Fibroblast of skin of back (primary cell): ENCODE measurements at places on chromosomes 11 and 22.

- peak; percentile 92 for DNase-seq
Measured at GRCh38 chr11:35144136-35144741, 5.3 kb downstream of the CD44 start.

DNA sequence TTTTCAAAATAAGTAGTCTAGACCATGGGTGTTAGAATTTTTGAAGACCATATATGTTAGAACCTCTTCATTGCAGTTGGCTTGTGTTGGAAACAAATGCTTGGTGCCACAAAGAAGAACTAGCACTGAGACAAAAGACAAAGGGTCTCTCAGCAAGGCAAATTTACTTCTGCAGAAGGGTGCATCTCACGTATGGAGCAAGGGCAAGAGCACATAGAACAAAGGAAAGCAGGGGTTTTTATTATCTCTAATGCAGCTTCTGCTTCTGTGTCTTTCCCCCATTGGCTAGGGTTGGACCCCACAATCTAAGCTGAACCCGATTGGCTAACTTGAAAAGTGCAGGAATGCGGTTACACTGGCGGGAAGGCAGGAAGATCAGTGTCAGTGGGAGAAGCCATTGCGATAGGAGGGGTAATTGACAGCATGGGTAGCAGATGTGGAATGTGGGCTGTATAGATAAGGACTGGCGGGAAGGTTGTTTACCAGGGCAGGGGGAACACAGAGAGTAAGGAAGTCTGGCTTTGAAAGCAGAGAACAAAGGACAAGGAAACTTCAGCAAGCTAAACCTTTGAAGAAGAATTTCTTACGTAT, 9.2 kb upstream of the RBMXL2 start:
- DNase-seq, result no peak

- DNase-seq, result peak; percentile 86
Measured at GRCh38 chr22:37229012-37229804, 14.9 kb downstream of the RAC2 start.

GRCh38 chr11:450809-451451, 851 bp downstream of the PTDSS2 start:
- DNase-seq, result peak; percentile 70

GRCh38 chr22:17423616-17424015, 54.4 kb downstream of the CECR2 start:
- no peak for DNase-seq

GRCh38 chr11:36425561-36426081, 84.5 kb downstream of the TRAF6 start:
- DNase-seq, result peak; percentile 27

DNA sequence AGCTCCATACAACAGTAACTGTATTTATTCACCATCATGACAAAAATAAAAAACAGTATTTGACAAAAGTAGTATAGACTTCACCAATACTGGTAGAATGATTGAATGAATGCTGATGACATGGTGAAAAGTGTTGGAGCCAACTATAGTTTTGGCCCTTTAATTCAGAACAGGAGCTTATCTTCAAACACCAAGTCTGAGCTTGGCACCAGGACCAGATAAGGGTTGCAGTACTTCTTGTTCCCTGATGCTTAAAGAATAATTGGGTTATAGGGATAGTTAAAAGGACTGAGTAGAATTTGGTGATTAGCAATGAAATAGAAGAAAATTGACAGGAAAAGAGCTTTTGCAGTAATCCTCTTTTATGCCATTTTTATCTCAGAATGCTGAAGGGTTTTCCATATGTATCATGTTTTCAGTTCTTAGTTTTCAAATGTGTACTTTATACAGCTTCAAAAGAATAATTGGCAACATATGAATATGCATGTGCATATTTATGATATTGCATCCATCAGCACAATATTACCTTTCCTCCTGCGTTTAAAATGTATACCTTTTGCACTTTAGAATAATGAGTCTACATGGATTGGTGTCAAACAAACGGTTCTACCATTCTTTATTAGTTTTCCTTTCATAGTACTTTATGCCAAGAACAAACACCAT, 214.2 kb upstream of the ARHGAP42 start:
- no peak for DNase-seq

GRCh38 chr11:49316180-49316579, 107.8 kb upstream of the FOLH1 start:
- DNase-seq, result no peak

DNA sequence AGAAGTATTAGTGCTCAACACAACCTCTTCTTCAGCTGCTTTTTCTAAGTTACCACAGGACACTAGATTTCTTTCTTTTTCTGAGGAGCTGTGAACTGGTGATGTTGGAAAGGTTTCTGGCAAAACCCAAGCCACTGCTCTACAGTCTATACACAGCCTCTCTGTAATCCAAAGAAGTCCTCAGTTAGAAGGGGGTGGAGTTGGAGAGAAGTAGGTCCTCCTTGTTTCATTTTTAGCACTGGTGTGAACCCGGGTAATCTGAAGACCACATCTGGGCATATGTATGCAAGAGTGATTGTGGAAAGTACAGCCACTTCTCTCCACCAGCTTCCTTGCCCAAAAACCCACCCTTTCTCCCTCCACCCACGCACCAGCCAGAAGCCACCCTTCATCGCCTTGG, 1168.1 kb downstream of the LRRC4C start:
- DNase-seq, result no peak

DNA sequence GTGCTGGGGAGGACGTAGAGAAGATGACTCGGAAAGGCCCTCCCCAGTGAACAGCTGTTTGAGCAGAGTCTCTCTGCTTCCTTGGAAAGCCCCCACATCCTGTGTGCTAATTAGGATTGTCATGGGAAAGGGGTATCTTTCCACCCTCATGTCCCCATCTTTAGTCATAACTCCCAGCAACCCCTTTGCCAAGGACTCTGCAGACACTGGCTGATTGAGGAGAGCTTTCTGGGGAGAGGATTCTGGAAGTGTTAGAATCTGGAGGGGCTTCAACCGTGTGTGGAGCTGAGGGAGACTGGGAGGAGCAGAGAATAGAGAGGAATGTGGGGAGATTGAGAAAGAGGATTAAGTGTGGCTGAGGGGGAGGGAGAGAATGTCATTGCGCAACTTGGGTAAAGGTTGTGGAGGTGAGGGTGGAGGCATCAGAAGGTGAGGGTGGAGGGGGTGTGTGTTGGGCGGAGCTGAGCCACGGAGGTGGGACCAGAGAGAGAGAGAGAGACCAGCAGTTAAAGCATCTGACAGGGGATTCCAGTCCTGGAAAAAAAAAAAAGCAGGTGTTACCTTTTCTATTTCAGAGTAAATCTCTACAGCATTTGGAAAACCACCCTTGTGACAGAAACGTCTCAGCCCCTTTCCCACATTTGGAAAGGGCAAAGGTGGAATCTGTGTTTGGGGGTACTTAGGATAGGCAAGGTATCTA, 2.2 kb downstream of the DTX4 start:
- DNase-seq, result no peak

DNA sequence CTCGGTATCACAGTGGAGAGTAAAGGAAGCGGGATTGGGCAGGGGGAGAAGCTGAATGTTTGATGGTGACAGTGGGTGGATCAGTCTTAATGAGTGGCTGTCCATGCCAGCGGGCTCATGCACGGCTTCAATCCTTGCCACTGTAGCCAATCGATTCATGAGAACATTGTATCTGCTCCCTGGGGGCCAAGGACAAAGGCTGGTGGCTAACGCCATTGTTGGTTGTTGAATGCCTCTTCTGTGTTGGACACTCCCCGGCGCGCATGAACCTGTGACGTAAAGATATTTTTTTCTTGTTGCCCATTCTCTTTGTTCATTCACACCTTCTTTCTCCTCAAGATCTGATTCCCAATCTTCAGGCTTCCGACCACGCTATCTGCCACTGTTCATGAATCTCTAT, 20.9 kb upstream of the ATXN10 start:
- no peak for DNase-seq

DNA sequence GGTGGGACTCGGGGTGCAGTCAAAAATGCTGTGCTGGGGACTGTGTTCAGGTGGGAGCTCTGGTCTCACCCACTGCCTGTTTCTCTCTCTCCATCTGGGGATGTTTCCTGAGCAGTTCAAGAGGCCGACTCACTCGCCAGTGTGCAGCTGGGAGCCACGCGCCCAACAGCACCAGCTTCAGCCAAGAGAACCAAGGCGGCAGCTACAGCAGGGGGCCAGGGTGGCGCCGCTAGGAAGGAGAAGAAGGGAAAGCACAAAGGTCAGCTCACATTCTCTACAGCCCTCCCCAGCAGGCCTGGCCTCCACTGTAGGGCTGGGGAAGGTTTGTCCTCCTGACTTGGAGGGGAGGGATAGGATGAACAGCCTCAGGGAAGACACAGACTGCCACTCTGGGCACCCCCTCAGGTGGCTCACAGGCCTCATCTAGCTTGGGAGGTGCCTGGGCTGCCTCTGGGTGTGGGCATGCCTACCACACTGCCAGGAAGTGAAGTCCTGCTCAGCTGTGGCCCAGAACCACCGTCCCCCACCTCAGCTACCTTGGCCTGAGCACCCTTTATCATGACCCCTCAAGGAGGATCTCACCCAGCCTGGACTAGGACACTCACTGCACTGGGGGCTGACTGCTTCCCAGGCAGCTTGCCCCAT, 13.0 kb downstream of the TUB start:
- DNase-seq, result no peak

- DNase-seq, result no peak
Measured at GRCh38 chr11:124917115-124917637, 1.9 kb upstream of the HEPN1 start.

DNA sequence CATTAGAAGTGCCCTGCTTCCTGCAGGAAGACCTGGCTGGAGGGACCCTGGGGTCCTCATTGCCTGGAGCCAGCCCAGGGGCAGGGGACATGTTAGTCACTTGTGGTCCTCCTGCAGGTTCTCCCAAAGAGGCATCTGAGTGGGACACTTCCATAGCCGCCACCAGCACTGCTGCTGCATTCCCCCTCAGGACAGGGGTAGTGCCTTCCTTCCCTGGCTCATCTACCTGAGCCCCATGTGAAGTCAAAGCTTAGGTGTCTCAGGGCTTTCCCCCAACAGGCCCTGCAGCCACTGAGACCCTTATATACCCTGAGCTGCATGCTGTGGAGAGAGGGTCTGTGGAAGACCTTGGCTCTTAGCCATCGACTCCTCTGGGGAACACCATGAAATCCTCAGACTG, 45.0 kb upstream of the VPREB1 start:
- no peak for DNase-seq

- no peak for DNase-seq
Measured at GRCh38 chr11:69239641-69240040, 54.3 kb upstream of the MYEOV start.

- DNase-seq, result no peak
Measured at GRCh38 chr11:11244470-11245080, 108.5 kb downstream of the CSNK2A3 start.

- no peak for DNase-seq
Measured at GRCh38 chr11:14193644-14194043, 165.3 kb downstream of the RRAS2 start.

DNA sequence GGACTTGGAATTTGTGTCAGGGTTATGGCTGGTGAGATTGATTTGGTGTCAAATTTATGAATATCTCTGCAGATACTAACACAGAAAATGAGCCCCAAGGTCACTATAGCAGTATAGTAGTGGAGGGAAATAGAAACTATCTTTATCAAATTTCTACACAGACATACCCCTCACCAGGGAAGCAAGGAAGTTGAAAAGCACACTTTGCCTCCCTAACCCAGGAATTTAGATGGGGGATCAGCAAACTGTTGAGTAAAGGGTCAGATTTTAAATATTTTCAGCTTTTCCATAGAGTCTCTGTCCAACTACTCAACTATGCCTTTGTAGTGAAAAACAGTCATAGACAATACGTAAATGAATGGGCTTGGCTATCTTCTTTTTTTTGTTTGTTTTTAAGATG, 12.8 kb downstream of the CRKL start:
- DNase-seq, result no peak

DNA sequence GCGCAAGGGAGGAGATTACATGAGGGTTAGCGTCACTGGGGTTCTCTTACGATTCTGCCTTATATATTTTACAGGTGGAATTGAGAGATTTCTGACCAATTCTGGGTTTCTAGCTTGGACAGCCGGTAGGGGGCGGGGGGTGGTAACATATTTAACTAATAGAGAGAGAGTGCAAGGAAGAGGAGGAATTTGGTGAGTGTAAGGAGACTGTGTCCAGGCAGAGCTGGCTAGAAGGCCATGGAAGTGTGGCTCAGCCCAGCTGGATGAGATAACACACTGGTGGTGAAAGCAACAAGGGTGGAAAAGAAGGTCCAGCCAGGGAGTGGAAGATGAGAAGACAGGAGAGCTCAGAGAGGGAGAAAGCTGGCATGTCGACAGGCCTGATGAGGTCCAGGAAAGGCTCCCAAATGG, 56.5 kb downstream of the ST3GAL4 start:
- DNase-seq, result no peak

- DNase-seq, result peak; percentile 78
Measured at GRCh38 chr11:120208777-120209176, 2.1 kb upstream of the OAF start.

- DNase-seq, result no peak
Measured at GRCh38 chr11:83285151-83285770, 906 bp downstream of the CCDC90B start.

DNA sequence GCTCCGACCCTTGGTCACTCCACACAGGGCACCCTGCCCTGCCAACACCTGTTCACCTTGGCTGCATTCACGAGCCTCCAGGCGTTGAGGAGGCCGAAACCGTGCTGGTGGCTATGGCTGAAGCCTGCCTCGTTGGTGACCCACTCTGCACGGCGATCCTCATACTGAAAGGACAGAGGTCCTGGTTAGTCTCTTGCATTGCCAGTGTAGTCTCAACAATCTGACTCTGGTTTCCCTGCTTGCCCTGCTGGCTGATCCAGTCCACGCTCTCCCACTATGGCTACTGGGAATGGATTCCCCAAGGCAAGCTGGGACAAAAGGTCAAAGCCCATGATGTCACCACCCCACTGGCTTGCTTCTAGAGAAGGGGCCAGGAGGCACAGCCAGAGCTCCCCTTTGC, 12.9 kb downstream of the PCSK7 start:
- no peak for DNase-seq

DNA sequence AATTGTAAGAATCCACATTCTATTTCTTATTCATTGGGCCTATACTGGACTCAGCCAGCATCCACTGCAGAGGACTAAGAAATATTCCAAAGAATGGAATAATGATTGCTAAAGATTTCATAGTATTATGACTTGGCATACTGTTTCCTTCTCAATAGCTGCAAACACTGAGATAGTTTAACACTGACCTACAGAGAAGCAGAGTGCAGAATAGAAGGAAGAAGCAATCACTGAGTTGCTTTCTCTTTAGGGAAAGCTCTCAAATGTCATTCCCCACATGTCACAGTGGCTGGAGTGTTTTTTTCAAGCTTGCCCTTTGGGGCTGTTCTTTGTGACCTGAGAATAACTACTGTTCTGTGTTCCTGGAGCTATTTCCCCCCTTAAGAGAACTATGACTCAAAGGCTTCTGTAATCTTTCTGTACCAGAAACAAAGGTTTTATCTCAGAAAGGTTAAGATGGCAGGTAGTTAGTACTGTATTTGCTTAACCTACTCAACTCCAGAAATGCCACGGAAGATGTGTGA, 243.6 kb upstream of the LUZP2 start:
- no peak for DNase-seq

- DNase-seq, result no peak
Measured at GRCh38 chr11:93392867-93393266, 62.3 kb downstream of the DEUP1 start.

GRCh38 chr11:11909727-11910126, 68.0 kb downstream of the USP47 start:
- peak; percentile 51 for DNase-seq

- peak; percentile 19 for DNase-seq
Measured at GRCh38 chr11:119520400-119520799, 97.4 kb upstream of the THY1 start.

GRCh38 chr11:74826901-74827300, 78.3 kb downstream of the RNF169 start:
- DNase-seq, result no peak

- peak; percentile 71 for DNase-seq
Measured at GRCh38 chr11:19660076-19660475, 52.6 kb upstream of the NAV2 start.
